ENCODE measurements at places on chromosomes 1 and 21. TPM values are rescaled to one million over a fixed set of nuclear protein-coding genes. Genes with fewer than 3 reads are reported as not detected.

Gene LCE3D
- not detected for total RNA-seq

DNA sequence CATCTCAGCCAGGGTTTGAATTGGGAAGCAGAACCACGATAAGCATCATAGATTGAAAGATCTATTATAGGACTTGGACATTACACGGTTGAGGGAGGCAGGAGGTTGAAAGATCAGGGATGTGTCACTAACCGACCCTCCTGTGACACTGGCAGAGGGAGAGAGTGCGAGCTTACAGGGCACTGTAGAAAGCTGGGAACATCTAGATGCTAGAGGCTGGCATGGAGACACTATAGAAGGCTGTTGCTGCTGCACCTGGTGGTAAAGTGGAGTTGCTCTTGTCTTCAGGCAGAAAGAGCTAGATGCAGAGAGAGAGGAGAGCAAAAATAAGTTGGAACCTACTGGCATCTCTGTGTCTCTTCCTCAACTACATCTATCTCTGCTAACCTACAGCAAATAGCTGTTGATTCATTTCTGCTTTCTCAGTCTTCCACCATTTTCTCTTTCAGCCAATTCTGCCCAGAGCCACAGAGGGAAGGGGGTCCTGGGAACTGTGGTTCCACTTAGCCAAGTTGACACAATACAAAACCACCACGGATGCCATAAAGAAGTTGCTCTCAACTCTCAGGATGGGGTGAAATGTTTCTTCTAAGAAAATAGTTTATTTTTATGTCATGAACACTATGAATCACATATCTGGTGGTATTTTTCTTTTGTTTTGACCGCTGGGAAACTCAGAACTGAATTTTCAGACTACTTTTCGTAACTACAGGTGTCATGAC lies 155.9 kb downstream of the ZNF281 start:
- peaks cover 56% of the 10 kb centered on the region for H3K27me3 ChIP-seq
- peaks cover 21% of the 10 kb centered on the region for H3K4me1 ChIP-seq
- H3K27ac ChIP-seq, result peak overlapping the region; percentile 48
- no peak overlapping the region for H3K4me3 ChIP-seq
- peak; percentile 77 for DNase-seq
- no peaks in the 10 kb centered on the region for H3K36me3 ChIP-seq

GRCh38 chr1:48414264-48414663 lies 57.7 kb downstream of the SPATA6 start:
- H3K27me3 ChIP-seq, result no peaks in the 10 kb centered on the region
- no peak overlapping the region for H3K4me3 ChIP-seq
- H3K4me1 ChIP-seq, result no peaks in the 10 kb centered on the region
- H3K36me3 ChIP-seq, result no peaks in the 10 kb centered on the region
- no peak for DNase-seq

DNA sequence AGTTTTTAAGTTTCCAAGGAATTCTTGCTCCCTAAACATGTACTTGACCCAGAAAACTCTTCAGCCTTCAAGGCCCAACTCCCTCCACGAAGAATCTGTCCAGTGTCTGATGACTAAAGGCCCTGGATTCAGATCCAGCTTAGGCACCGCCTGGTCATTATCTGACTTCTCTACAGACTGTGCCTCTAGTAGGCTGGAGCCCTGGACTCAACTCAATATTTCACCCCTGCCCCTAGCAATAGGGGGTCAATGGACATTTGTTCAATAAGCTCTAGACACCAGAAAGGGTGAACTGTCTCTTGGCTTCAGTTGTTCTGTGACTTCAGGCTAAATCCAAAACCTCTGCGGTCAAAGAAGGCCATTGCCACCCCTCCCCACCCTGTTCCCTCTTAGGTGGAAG lies 34.5 kb downstream of the NUAK2 start:
- H3K4me1 ChIP-seq, result peaks cover 64% of the 10 kb centered on the region
- no peak overlapping the region for H3K4me3 ChIP-seq
- H3K27ac ChIP-seq, result peak overlapping the region; percentile 87
- H3K36me3 ChIP-seq, result peaks cover 1% of the 10 kb centered on the region
- H3K27me3 ChIP-seq, result peaks cover 17% of the 10 kb centered on the region

Gene F13B
- total RNA-seq, result not detected
